ENCODE measurements at places on chromosomes 4 and X.

- no peak for DNase-seq
Observed at GRCh38 chrX:24396931-24397279, 36.5 kb downstream of the SUPT20HL1 start.

- DNase-seq = no peak
Observed at GRCh38 chr4:46648088-46648744, 258.3 kb upstream of the GABRA2 start.

DNA sequence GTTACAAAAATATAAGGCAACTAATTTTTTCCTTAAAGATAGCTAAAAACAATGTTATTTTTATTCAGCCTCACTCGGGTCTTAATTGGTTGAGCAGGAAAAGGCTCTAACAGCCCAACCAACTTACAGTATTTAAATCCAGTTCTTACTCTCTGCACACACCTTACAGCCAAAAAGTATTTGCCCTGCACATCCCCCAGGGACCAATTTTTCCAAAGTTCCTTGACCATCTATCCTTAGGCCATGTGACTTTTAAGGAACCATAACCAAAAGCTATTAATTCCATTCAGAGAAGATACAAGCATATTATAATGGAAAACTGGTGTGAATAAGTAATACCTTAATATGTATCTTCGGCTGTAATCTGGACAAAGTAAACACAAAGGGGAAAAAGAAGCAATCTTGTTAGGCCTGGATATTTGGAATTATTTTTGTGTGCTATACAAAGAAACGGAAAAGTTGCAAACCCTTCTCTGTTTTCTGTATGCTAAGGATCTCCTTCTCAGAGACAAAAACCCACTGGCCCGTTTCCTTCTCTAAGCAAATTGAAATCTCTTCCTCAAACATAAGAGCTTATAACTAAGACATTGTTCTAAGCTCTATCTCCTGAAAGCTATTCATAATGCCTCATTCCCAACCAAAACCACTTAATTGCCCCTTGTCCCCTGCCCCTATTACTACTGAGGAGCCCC is 1.0 kb upstream of the THAP9 start:
- DNase-seq = no peak

- DNase-seq = no peak
Observed at GRCh38 chr4:110742143-110742542, 119.3 kb upstream of the PITX2 start.

DNA sequence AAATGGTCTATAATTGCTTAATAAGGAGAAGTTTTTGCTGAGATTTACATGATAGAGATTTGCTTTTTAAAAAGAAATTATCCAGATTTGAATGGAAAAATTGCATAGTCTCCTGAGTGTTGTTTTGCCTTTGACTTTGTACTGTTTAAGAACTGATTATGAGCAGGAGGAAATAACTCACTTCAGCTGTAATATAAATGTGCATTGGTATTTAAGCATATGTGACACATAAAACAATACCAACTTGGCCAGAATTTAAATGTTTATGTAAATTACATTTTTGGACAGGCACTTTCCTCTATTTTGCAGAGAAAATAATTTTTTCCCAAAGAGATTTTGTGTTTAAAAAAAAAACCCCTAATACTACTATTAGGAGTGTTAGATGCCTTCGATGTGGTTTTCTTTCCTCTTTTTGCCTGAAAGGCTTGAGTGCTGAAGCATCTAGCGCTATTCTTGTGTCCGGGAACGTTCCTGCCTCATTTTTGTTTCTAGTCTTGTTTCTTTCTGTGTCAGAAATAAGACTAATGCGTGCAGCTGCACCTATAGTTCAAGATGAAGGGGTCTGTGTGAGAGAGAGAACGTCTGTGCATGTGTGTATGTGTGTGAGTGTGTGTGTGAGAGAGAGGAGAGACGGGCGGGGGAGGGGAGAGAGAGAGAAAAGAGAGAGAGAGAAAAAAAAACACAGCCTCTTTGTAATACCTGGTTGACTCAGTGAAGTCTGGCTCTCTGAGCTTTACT is 60.8 kb downstream of the TBL1X start:
- DNase-seq = no peak

DNA sequence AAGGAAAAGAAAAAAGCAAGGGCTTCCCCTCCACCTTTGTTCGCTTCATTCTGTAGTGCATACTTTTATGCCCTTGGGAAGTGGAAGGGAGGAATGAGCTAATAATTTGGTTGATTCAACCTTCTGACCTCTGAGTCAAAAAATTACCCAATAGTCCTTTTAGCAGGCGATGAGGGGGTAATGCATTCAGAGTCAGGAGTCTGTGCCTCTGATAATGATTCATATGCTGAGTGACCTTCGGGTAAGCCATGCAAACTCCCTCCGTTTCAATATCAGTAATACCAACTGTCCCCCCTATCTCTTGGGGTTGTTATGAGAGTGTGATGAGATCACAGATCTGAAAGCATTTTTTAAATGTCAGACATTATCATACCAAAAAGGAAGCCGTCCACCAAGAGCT is 41.6 kb upstream of the ACSL4 start:
- DNase-seq = no peak

GRCh38 chrX:9467146-9467545 is 2.3 kb downstream of the TBL1X start:
- no peak for DNase-seq

DNA sequence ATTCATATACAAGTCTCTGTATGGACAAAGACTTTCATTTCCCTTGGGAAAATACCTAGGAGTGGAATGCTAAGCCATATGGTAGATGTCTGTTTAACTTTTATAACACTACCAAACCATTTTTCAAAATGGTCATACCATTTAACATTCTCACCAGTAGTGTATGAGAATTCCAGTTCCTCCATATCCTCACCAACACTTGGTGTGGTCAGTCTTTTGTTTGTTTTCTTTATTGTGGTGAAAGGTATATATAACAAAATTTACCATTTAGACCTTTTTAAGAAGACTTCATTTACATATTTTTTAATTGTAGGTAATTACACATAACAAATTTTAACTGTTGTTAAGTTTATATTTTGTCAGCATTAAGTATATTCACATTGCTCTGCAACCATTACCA is 12.7 kb upstream of the APLN start:
- no peak for DNase-seq

GRCh38 chr4:2482192-2482591 is 13.3 kb downstream of the RNF4 start:
- DNase-seq = no peak

GRCh38 chr4:87649980-87650379 is at the start of gene DMP1:
TSS of gene DMP1 (plus strand) at chr4:87650280. CDS start at chr4:87656493, 6,213 bp downstream.
- no peak for DNase-seq

DNA sequence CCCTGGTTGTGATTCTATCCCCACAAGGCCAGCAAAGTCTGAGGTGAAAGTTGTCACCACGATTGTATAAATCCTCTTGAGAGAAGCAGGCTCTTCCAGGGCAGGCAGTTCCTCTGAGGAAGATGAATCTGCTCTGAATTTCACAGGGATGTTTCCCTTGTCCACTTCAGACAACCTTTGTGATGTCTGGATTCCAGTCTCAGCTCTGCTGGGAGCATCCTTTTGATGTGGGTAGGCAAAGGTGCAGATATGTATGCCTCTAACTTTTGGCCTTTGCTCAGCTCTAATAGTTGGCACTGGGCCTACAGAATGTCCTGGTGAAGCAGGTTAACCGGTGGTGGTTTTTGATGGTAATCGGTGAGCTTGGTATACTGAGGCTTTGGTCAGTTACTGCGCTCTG is 50.6 kb upstream of the WDR1 start:
- DNase-seq = no peak

- no peak for DNase-seq
Observed at GRCh38 chrX:145002771-145003170, 244.5 kb upstream of the SPANXN1 start.

GRCh38 chrX:146934256-146934655 is 119.7 kb upstream of the CXorf51A start:
- DNase-seq = no peak

GRCh38 chrX:123223409-123223808 is 39.3 kb downstream of the GRIA3 start:
- no peak for DNase-seq

GRCh38 chr4:38497121-38497520 is 166.9 kb upstream of the KLF3 start:
- DNase-seq = no peak

DNA sequence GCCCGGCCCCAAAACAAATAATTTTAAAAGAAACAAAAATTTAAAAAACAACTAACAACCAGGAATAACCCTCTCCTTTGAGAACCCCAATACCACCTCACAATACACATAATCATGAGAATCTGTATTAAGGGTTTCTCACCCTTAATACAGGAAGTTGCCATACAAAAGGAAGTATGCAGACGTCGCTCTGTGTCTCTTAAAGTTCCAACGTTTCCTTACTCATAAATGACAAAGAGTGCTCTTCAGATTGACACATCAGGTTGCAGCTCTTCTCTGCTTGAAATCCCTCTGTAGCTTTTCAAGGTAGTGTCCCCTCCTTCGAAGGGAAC is 73.9 kb upstream of the IRF2 start:
- no peak for DNase-seq

DNA sequence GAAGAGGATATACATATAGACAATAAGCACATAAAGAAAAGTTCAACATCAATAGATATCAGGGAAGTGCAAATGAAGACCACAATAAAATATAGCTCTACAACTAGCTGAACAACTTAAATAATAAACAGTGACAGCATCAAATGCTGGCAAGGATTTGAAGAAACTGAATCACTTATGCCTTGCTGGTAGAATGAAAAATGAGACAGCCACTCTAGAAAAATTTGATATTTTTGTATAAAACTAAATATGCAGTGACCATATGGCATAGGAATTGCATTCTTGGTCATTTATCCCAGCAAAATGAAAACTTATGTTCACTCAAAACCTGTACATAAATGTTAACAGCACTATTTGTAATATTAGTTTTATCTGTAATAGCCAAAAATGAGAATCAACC is 1102.0 kb downstream of the C4orf33 start:
- DNase-seq = no peak
